ENCODE measurements at places on chromosomes 2 and 18.
A peak's percentile ranks its signal among the peaks of the same experiment; 100 is the strongest.

DNA sequence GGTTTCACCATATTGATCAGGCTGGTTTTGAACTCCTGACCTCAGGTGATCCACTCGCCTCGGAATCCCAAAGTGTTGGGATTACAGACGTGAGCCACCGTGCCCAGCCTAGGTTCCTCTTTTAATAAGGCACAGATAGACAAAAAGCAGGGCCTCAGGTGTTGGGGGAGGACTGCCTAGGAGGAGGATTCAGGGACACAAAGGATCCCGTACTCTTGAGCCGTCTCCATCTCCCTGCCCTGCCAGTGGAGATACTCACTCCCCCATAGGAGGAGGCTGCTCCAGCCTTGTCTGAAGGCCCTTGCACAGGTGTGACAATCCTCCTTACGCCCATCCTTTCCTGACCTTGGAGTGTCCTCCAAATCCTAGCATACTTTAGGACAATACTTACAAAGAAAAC is 32.0 kb upstream of the TFCP2L1 start:
- DNase-seq, result no peak

- DNase-seq, result peak; percentile 4
These were observed 19.6 kb downstream of the DHX57 start for GRCh38 chr2:38856165-38856564.

DNA sequence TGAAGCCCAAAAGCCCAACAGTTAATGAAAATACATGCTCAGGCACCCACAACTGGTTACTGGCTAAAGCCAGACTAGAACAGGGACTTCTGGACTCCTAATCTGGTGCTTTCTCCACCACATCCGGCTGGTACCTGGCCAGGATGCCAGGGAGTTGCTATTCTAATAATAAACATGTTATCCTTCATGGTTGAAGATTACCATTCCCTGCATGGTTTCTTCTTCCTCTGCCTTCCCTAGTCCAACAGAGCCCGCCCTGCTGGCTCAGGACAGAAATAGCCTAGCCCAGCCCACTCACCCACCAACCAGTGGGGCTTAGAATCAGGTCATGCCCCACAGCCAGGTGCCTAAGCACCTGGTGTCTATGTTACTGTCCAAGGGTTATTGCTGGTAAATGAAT is 184.2 kb downstream of the TMEM247 start:
- peak; percentile 18 for DNase-seq

DNA sequence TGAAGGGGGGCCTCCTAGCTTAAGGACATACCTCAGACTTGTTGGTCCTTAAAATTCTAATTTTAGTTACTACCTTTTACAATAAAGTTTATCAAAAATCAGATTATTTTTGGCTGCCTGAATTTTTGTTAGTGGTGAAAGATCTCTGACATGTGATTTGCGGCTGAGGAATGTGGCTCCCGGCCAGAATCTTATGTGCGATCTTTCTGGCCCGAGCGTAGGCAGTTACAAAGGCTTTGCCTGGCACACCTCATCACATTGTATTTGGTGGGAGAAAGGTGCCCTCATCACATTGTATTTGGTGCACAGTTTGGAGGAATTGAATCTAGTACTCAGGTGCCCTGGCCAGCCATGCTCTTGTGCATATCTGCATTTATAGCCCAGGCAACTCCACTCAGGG is 289.1 kb downstream of the GULP1 start:
- DNase-seq, result no peak

DNA sequence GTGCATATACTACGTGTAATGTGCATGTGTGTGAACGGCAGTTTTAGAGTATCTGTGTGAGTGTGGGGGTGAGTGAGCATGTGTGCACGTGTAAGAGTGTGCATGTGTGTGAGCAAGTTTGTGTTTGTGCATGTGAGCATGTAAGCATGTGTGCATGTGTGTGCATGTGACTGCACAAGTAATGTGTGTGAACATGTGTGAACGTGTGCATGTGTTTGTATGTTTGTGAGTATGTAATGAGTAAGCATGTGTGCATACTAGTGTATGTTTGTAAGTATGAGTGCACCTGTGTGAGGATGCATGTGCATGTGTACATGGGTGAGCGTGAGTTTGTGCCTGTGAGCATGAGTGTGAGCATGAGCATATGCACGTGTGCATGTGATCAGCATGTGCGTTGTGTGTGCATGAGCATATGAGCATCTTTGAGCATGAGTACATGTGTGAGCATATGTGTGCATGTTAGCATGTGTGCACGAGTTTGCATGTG is 90.7 kb downstream of the ZNF516 start:
- DNase-seq, result no peak

DNA sequence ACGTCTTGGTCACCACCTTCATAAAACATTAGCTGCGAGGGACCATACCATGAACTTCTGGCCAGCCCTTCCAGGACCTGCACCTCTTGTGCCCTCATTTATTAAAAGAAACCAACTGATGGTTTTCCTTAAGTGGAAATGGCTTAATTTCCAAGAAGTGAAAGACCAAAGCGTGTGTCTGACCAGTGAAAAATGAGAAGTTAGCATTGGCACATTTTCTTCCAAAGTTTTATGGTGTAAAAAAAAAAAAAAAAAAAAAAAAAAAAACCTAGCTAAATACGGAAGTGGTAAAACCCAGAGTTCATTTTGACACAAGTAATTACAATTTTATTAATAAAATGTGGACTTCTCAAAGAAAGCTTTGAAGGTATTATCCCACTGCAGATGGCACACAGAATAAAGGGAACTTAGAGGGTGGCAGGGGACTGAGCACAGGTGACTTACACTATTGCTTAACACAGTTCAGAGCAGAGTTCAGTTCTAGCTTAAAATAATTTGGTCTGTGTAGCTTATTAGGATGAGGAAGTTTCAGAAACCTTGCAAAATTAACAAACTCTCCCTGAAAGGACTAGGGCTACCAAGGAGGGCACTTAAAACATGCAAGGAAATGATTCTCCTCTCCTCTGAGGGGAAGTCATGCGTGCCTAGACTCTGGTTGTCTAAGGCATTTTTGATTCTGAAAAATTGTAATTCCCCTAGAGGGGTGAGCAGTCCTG is 42.2 kb upstream of the EPG5 start:
- no peak for DNase-seq
